Neuronal stem cell (in vitro differentiated cells): ENCODE measurements at places on chromosomes 7 and 10.

- DNase-seq: no peak
Observed at GRCh38 chr10:109105725-109106124, 817.6 kb downstream of the XPNPEP1 start.

GRCh38 chr7:5218564-5219360 is 28.7 kb downstream of the WIPI2 start:
- no peak for DNase-seq

GRCh38 chr7:101186844-101187428 is 6.8 kb upstream of the NAT16 start:
- DNase-seq: no peak

GRCh38 chr7:7662527-7662926 is 22.0 kb downstream of the UMAD1 start:
- no peak for DNase-seq

DNA sequence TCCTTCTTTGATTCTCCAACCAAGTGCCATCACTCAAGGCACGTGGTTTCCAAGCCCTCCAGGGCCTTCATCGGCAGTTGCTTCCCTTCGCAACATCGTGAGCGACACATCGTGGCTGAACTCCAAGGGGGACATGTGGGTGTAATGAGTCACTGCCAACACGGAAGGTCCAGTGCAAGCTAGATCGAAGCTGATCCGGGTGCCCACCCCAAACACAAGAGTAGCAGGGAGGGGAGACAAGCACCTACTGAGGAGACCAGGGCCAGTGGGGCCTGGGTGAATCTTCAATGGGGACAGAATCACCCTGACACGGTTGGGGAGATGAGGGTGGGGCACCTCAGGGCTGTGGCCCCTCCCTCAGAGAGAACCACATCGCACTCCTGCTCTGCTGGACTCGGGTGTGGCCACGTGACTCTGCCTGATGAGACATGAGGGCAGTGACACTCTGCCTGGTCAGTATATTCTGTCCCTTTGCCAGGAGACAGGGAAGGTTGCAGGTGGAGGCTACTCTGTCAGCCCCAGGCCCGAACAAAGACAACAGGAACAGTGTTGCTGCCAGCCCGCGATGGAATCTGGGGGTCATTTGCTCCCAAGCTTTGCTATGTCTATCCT is 36.8 kb upstream of the HSPA12A start:
- no peak for DNase-seq

- DNase-seq: no peak
Observed at GRCh38 chr7:6278749-6279310, 6.4 kb upstream of the CYTH3 start.

DNA sequence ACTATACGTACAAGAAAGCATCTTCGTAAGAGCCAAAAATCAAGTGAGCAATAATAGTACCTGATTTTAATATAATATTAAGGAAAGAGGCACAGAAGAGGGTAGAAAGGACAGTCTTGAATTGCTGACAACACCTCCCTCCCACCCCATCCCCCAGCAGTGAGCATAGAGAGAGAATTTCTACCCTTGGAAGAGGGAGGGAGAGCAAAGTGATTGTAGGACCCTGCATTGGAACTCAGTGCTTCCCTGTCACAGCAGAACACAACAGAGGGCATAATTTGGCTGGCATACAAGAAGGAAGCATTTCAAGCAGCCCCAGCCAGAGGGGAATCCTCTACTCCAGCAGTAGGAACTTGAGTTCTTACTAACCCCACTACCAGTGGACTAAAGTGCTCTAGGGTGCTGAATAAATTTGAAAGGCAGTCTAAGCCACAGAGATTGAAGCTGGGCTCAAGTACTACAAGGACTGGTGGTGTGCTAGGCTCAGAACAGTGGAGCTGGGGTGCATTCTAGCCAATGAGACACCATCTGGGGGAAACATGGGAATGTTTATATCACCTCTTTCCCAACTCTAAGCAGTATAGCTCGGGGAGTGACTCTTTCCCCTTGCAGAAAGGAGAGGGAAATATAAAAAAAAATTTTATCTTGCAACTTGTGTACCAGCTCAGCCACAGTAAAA is 44.2 kb downstream of the PCLO start:
- no peak for DNase-seq

- DNase-seq: no peak
Observed at GRCh38 chr10:43255634-43256431, 11.0 kb downstream of the RASGEF1A start.

GRCh38 chr10:29522918-29523317 is 111.9 kb downstream of the SVIL start:
- DNase-seq: no peak

- DNase-seq: no peak
Observed at GRCh38 chr7:108863227-108863848, 293.7 kb downstream of the DNAJB9 start.

DNA sequence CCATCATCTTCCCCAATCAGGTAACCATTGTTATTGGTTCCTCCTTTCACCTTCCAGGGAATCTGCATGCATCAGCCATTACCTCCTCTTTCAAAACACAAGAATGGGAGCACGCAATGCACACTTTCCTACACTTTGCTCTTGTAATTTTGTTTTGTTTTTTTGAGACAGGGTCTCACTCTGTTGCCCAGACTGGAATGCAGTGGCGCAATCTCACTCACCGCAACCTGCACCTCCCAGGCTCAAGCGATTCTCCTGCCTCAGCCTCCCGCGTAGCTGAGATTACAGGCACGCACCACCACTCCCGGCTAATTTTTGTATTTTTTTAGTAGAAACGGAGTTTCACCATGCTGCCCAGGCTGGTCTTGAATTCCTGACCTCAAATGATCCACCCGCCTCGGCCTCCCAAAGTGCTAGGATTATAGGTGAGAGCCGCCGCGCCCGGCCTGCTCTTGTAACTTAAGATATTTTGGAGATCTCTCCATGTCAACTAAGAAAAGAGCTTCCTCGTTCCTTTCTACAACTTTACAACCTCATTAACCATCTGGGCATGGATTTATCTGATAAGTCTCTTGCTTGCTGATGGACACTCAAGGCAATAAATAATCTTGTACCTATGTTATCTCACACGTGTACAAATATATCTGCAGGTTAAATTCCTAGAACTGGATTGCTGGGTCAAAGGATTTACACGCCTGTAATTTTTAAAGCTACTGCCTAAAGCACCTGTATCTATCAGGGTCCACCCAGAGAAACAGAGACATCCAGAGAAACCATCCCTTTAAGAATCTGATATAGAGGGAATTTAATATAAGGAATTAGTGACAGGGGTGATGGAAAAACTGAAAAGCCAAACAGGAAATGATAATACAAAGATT is 4.2 kb downstream of the CYTH3 start:
- no peak for DNase-seq

DNA sequence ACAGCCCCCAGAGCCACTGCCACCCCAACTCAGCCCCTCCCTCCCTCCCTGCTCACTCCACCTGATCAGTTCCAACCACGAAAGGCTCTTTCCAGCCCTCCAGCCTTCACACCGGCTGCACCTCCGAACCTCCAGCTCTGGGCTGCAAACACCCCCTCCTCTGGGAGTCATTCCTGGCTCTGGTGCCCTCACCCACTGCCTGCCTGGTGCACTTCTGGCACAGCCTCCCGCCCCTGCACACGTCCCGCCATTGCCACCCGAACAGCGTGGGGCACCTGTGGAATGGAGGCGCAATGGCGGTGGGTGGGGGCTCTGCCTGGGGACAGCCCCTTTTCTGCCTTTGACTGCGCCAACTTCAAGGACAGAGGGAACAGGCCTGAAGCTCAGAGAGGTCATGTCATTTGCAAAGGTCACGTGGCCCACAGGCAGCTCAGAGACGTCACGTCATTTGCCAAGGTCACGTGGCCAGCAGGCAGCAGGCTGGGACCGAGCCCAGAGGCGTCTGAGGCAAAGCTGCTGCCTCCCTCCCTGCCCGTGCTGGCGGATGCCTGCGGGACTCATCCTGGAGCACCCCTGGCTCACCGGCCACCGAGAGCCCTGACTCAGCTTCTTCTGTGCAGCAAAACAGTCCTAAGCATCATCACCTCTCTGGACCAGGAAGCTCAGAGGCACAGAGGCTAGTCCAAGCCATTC is 76.0 kb upstream of the DNAAF5 start:
- no peak for DNase-seq

GRCh38 chr10:101895781-101896180 is 52.2 kb upstream of the KCNIP2 start:
- DNase-seq: no peak

DNA sequence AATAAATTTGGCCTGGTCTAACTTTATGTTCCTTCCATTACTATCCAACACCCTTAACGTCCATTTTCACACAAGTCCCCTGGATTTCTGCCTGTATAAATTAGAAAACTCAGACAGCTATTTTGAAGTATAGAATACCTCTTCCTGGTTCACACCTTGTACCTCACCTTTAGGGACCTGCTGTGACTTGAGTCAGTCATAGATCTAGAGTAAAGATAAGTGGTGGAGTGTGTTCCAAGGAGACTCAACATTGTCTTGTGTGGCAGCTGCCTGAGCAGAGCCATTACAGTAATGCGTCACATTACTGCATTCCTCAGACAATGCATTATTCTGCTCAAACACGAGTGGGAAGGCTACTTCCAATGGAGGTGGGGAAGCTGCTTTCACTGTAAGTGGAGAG is 513.9 kb downstream of the ADRA2A start:
- no peak for DNase-seq

DNA sequence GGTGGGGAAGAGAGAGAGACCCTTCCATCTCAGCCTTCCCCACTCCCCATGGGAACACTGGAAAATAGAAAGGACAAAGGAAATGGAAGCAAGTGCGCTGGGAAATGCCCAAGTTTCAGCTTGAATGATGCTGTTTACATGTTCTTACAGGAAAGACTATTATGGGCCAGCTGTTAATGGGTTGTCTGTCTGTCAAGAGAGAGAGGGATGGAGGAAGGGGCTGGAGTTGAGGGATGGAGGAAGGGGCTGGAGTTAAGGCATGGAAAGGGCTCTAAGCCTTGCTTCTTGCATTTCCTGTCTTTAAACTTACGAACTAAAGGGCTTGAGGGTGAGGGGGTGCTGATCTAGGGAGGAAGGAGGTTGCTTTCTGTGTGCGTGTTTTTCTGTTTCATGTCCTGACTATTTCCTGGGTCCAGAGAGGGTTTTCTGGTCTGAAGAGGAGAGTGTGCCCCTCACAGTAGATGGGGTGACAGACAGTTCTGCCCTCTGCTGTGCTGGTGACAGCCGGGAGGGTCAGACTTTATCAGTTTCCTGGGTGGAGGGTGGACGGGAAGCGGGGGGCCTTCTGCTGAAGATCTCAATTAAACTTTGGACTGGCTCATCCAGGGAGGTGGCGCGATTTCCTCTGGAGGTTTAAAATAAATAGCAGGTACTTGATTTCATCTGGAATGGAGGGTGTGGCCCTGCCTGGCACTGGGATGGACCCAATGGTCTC is 30.5 kb downstream of the GRK5 start:
- no peak for DNase-seq

- DNase-seq: no peak
Observed at GRCh38 chr10:53765311-53765710, 992.7 kb upstream of the MBL2 start.

GRCh38 chr7:31758755-31759154 is 71.7 kb downstream of the PPP1R17 start:
- no peak for DNase-seq

DNA sequence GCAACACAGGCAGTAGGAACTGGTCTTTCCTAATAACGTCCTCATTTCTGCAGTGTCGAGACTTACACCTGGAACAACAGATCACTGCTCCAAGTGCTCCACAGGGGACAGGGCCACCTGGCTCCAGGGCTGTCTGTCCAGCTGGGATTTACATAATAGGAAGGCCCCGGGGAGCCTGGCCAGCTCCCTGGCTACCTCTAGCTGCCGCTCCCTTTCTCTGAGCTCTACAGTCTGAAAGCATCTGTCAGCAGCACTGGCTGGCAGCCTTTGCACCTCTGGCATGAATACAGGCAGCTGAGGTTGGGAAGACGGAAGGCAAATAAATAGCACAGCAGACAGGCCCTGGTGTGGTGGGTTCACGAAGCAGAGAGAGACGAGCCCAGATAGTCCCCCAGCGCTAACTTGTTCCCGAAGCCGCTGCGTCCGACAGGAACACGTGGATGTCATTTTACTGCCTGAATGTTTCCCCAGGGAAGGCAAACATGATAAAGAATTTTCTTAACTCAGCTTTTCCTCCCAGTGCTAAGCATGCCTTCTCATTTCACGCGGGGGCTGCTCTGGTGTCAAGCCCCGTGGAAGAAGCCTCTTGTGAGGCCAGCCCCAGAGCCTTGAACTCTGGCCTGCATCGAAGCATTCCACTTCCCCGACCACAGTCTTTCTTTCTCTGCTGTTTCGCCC is 105.4 kb downstream of the ITIH5 start:
- DNase-seq: no peak

DNA sequence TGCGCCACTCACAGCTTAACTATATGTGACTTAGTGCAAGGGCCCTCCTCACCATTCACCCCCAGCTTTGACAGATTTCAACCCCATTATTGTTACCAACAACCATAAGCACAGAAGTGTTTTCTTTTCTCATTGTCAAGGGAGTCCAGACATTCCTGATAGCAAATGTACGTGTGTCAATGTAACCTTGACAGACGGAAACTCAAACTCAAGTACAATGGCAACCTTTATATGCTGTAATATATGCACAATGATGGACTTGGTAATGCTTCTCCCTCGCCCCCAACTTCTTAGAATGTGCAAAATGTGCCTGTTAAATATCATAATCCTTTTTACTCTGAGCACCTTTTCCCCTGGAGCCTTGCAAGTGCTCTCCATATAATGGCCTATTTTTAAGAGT is 34.7 kb downstream of the CYCS start:
- DNase-seq: no peak

- DNase-seq: no peak
Observed at GRCh38 chr7:105191331-105191730, 177.3 kb downstream of the KMT2E start.
